Thoracic aorta (tissue), 2 donors: ENCODE measurements at places on chromosomes 4 and X.

DNA sequence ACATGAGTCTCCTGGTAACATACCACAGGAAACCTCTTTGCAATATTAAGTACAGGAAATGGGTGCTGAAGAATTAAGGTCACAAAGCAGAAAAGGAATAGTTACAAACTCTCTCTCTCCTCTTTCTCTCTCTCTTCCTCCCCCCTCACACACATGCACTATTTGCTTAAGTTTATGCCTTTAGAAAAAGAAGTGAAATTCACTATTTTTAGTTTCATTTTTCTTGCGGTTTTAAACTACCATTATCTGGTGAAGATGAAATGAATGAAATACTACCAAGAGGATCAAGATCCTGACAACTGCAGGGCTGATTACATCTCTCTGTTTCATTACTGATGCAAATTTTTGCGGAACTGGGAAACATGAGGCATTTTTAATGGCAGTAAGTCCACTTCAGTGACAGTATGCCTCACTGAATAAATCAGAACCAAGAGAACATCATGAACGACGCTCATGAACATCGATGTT is 64.3 kb upstream of the FTHL17 start:
- DNase-seq: no peak

DNA sequence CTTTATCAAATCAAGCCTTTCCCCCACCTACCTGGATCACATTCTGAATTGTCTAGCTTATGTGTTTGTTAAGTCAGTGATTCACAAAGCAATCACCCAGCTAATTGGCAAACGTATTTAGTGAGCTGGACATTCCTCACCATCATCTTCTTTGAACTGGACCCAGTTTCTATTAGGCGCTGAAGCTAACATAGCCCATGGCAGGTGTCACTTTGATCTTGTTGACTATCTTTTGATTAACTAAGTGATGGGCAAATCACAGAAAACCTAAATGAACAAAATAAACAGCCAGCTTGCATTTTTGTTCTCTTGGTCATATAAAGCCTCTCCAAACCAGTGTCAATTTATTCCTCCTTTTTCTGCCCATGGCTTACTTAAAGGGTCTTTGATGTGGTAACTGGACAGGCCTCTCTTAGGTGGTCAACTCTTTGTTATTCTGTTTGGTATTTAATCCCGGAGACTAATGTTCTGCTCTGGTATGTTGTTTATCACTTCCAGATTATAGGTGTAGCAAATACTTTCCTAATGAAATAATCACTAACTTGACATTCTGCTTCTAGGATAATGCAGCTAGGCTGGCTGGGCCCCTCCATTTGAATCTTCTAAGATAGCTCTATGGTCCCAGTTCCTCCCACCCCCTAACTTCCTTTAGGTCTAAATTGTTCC is 105.3 kb upstream of the SMIM10 start:
- no peak for DNase-seq

GRCh38 chr4:181611946-181612600 is 631.1 kb upstream of the TENM3 start:
- no peak for DNase-seq

DNA sequence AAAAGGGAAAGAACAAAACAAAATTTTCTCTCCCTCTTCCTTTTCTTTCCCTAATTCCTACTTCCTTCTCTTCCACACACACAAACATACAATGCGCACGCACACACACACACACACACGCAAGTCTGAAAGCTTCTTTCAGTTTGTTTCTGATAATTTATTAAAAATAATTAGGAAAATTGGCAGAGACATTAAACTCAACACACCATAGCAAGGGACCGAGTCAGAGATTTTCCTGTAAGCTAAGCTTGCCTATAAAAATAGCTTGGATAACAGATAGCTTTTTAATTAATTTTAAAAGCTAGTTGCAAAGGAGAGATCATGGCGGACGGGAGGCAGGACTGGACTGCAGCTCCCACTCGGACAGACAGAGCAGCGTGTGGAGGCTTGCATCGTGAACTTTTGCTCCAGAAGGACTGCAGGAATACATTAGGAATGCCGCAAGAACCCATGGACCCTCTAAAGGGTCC is 92.6 kb upstream of the MAPK10 start:
- no peak for DNase-seq
